KBM-7 (cell line): ENCODE measurements at places on chromosomes 7 and 10.

- peak; percentile 67 for DNase-seq
These were observed 122.8 kb downstream of the UBE2H start for GRCh38 chr7:129829737-129830631.

DNA sequence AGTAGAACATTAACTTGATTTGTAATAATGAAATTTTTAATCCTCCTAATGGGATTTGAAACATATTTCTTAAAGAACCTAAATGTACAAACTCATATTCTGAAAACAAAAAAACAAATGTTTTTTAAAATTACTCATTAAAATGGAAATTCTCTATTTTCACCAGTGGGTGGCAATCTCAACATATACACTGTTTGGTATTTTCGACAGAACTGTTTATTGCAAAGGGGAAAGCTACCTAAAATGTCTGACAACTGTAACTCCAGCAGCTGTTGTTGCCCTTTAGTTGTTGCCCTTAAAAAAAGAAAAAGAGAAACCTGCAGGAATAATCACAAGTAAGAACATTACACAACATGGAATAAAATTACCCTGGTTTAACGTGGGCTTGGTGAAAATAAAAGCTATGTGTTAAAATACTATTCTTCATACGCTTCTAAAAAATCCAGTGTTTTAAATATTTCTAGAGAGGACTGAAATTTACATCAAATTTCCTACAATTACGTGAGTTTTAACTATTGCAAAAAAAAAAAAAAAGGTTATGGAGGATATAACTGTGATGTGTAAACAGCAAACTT lies 54.5 kb downstream of the COL1A2 start:
- DNase-seq = peak; percentile 45

DNA sequence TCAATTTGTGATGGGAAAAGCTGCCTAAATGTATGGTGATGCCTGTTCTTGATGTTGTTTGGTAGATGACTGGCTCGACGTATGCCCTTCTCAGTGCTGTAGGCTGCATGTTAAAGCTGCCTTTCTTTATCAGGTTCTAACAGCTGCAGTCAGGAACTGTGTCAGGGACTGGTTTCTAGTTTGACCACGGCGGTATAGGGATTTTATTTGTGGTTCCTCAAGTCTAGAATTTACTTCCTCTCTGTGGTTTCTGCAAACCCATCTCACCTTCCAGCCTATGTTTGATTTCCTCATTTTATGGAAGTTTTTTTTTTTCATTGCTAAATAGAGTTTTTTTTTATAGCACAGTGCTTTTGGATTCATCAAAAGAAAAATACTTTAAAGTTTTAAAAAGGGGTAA lies 26.5 kb downstream of the LMTK2 start:
- DNase-seq = peak; percentile 96

- no peak for DNase-seq
These were observed 20.6 kb downstream of the ACSL5 start for GRCh38 chr10:112394475-112394875.

DNA sequence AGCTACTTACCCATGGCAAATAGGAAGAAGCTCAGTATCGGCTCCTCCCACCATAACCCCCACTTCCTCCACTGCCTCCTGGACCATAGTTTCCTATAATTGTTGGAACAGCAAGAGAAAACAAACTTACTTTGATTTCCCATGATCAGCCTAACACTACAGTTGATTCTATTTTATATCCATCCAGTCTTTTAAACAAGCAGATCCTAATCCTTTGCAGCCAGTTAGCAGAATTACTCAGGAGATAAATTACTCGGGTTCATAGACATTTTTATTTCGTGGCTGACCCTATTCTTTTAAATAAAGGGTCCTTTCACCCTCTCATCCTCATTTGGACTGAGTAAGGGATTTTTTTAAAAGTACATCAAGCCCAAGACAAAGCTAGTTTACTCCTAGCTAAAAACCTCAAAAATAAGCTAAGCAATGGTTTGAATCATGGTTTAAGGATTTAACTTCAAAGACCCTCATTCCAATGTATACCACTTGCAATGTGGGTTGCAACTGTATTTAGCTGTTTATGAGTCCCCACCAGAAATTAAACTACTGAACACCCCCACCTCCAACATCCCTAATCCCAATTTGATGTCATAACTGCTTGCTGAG lies 8.0 kb downstream of the HNRNPA2B1 start:
- peak; percentile 45 for DNase-seq

- no peak for DNase-seq
These were observed 167.2 kb downstream of the NPSR1 start for GRCh38 chr7:34825221-34825620.

- DNase-seq = no peak
These were observed 413.2 kb upstream of the KLF6 start for GRCh38 chr10:4198216-4198615.
